Panc1 (cell line): ENCODE measurements at places on chromosomes 6 and 20. TPM values are rescaled to one million over a fixed set of nuclear protein-coding genes. Genes with fewer than 3 reads are reported as not detected.

Gene LHFPL5
- not detected for total RNA-seq

Gene RAMACL
- 0.13 TPM for total RNA-seq

DNA sequence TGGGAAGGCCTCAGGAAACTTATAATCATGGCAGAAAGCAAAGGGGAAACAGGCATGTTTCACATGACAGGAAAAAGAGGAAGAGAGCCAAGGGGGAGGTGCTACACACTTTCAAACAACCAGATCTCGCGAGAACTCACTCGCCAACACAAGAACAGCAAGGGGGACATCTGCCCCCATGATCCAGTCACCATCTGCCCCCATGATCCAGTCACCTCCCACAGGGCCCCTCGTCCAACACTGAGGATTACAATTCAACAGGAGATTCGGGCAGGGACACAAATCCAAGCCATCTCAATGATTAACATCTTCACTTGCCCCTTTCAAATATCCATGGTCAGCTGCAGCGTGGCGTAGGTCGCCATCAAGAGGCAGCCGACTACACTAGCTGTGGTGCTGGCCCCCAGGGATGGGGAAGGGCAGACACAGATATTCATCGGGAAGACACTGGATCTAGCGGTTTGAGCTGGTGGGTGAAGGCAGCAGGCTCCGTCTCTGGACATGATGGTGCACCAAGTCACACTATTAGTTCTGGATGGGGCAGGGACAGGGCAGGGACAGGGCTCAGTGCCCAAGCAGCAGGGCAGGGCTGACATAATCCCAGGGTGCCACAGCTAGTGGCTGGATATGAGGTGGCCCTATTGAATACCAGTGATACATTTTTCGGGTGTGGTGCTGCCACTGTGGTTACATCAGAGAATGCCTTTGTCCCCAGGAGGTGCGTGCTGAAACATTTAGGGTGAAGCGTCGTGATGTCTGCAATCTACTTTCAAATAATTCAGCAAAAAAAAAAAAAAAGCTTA lies 31.6 kb downstream of the TUBB2B start:
- DNase-seq = no peak
- H3K4me3 ChIP-seq = no peak overlapping the region
- H3K4me1 ChIP-seq = no peaks in the 10 kb centered on the region
- no peaks in the 10 kb centered on the region for H3K36me3 ChIP-seq

GRCh38 chr20:44210406-44211176 lies at the start of gene OSER1:
Gene OSER1 (minus strand): TSS chr20:44210771. CDS start chr20:44206957, 3,814 bp downstream.
- H3K27me3 ChIP-seq = no peaks in the 10 kb centered on the region
- peaks cover 30% of the 10 kb centered on the region for H3K4me1 ChIP-seq
- peak within 1 kb of the TSS; percentile 93 for H3K27ac ChIP-seq
- peaks cover 7% of the 10 kb centered on the region; the same call in 1 of the 2 replicates for H3K36me3 ChIP-seq
- H3K4me3 ChIP-seq = peak within 1 kb of the TSS; percentile 100

Gene THBS2
- total RNA-seq = 0.05 TPM

DNA sequence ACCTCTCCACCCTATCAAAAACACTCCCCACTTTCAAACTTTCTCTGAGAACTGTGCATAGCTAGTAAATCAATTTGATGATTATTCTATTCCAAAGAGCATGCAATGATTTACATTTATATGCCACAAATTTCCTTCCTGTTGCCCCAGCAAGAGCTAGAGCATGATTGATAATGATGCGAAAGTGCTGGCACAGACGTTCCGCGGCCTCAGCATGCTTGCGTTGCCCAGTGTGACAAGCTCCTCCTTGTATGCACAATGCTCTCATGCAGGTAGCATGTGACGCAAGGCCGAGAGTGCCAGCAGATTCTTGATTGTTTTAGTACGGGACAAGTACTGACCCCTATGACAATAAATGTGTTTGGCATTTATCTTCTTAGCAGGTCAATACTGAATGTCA lies 696.3 kb upstream of the SLC35B3 start:
- no peak overlapping the region for H3K27ac ChIP-seq
